ENCODE measurements at places on chromosomes 16 and 17.
A peak's percentile ranks its signal among the peaks of the same experiment; 100 is the strongest.

DNA sequence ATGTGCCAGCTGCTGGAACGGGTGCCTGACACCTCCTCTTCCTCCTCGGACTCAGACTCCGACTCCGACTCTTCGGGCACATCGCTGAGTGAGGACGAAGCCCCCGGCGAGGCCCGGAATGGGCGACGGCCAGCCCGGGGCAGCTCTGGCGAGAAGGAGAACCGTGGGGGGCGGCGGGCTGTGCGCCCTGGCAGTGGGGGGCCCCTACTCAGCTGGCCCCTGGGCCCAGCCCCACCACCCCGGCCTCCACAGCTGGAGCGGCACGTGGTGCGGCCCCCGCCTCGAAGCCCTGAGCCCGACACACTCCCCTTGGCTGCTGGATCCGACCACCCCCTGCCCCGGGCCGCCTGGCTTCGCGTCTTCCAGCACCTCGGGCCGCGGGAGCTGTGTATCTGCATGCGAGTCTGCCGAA is 6.8 kb downstream of the FBXL19 start:
- peak; percentile 1 for DNase-seq

DNA sequence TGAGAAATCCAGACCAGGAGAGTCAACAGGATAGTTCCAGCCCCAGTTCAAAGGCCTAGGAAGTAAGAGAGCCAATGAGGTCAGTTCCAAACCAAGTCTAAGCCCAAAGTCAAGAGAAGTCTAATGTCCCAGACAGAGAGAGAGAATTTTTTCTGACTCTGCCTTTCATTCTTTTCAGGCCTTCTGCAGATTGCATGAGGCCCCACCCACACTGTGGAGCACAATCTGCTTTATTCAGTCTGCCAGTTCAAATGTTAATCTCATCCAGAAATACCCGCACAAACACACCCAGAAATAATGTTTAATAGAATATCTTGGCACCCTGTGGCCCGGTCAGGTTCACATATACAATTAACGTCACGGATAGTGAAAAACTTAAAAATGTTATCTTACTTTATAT is 962.4 kb upstream of the SOX9 start:
- DNase-seq = no peak

- no peak for DNase-seq
Observed at GRCh38 chr17:40812639-40813038, 9.8 kb downstream of the KRT10 start.

GRCh38 chr17:50624321-50624934 is 10.3 kb upstream of the ABCC3 start:
- DNase-seq = no peak

GRCh38 chr16:28255838-28256237 is 36.5 kb upstream of the SBK1 start:
- DNase-seq = no peak

DNA sequence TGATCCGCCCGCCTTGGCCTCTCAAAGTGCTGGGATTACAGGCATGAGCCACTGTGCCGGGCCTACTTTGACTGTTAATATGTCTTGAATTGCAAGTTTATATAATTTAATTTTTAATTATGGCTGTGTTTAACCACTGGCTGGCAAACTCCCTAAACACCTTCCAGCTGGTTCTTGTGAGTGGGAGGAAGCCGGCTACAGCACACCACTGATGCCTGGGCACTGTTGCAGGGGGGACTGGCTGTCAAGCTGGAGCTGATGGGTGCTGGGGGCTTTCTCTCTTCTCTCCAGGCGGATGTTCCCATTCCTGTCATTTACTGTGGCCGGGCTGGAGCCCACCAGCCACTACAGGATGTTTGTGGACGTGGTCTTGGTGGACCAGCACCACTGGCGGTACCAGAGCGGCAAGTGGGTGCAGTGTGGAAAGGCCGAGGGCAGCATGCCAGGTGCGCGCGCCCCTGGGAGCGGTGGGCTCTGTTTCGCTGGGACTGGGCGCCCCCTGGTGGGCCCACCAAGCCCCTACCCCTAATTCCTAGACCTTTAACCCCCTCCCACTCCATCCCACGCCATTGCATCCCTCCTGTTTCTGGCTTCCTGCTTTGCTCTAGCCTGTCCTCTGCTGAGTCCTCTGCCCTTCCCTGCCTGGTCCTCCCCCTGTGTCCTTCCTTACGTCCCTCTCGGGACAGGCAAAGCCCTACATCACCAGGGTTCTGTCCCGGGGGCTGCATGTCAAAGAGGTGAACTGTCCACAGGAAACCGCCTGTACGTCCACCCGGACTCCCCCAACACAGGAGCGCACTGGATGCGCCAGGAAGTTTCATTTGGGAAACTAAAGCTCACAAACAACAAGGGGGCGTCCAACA is 9.5 kb downstream of the TBX21 start:
- no peak for DNase-seq

- peak; percentile 33 for DNase-seq
Observed at GRCh38 chr16:66083171-66083570, 283.3 kb upstream of the CDH5 start.

GRCh38 chr17:17387017-17387497 is 83.9 kb downstream of the NT5M start:
- DNase-seq = no peak

- DNase-seq = no peak
Observed at GRCh38 chr17:72955391-72956140, 136.9 kb downstream of the SLC39A11 start.

DNA sequence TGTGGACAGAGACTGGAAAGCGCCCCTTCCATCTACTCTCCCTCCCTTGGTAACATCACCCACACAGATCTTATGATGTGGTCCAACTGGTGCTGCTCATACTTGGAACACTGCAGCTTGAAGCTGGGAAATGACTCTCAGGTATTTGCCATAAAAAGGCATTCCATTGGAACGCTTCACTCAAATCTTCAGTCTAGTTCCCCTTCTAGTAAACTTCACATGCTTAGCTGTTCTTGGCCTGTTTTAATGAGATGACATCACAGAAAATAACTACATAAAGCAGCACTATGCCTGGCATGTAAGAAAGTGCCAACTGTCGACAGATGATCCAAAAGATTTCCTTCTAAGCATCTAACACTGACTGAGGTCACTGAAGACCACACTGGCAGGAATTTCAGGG is 9.3 kb downstream of the ZNF263 start:
- DNase-seq = no peak

DNA sequence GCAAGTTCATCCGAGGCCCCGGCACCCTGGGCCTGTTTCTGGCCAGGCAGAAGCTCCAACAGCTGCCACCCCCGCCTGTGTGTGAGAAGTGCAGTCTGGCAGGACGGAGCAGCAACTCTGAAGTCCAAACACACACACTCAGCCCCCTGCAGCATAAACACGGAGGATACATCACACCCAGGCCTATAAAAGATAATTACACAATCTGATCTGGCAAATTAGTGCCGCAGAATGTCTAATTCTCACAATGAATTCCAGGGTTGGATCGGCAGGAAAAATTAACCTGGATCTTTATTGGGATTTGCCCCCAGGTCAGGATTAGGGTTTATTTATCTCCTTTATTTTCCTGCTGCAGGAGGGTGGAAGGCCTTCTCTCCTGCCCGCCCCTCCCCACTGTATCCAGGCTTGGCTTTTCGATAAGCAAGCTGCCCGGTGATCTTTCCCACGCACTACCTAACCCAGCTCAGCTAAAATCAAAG is 311.4 kb downstream of the SOX9 start:
- DNase-seq = no peak

DNA sequence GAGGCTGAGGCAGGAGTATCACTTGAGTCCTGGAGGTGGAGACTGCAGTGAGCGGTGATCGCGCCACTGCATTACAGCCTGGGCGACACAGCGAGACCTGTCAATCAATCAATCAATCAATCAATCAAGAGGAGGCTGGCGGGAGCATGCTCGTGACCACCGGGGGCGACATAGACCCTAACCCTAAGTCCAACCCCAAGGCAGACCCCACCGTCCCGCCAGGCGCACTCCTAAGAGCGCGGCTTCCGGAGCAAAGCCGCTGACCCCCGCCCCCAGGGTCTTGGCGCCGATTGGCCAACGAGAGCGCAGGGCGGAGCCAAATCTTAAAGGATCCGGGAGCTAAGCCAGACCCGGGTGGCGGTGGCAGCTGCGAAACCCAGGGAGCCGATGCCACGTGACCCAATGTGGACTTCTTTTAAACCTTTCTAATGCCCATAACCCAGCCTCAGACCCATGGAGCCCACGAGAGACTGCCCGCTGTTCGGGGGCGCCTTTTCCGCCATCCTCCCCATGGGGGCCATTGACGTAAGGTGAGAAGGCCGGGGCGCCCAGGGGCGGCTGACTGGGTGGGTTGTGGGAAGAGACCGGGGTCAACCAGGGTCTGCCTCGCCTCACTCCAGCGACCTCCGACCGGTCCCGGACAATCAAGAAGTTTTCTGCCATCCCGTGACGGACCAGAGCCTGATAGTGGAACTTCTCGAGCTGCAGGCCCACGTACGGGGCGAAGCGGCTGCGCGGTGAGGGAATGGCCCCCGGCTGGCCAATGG is at the start of gene RANGRF:
RANGRF (plus strand) TSS at position 335 of the 767 bp plus-strand sequence; CDS start at position 454, 119 bp downstream.
- DNase-seq = peak; percentile 92

DNA sequence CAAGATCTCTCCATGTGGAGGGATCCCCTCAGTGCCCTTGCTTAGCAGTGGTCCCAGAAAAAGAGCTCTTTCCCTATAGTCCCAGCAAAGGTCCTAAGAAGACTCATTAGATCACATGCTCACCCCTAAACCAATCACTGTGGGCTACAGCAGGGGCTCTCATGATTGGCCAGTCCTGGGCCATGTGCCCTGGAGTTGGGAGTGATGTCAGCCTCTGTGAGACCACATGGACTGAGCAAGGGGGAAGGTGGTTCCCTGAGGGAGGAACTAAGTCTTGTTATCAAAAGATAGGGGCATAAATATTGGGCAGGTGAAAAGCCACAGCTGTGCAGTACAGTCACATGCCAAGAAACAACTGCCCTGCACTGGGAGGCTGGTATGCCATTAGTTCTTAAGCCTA is 51.3 kb downstream of the SCNN1B start:
- DNase-seq = no peak

DNA sequence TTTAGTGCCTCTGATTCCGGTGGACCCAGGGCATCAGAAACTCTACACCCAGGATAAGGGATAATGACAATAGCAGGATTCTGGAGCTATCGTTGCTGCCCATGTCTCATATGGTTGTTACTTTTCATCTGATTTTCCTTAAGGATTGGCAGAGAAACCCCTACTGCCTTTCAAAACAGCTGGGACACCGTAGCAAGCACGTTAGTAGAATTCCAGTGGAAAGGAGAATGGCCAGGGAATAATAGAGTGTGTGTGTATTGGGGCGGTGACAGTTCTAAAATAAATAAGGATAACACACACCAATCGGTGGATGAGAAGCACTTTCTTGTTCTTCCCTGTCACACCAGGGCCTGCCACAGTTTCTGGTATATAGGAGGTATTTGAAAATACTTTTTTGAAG is 251.8 kb downstream of the HAPSTR1 start:
- no peak for DNase-seq

- no peak for DNase-seq
Observed at GRCh38 chr17:61568219-61569072, 22.6 kb downstream of the NACA2 start.

DNA sequence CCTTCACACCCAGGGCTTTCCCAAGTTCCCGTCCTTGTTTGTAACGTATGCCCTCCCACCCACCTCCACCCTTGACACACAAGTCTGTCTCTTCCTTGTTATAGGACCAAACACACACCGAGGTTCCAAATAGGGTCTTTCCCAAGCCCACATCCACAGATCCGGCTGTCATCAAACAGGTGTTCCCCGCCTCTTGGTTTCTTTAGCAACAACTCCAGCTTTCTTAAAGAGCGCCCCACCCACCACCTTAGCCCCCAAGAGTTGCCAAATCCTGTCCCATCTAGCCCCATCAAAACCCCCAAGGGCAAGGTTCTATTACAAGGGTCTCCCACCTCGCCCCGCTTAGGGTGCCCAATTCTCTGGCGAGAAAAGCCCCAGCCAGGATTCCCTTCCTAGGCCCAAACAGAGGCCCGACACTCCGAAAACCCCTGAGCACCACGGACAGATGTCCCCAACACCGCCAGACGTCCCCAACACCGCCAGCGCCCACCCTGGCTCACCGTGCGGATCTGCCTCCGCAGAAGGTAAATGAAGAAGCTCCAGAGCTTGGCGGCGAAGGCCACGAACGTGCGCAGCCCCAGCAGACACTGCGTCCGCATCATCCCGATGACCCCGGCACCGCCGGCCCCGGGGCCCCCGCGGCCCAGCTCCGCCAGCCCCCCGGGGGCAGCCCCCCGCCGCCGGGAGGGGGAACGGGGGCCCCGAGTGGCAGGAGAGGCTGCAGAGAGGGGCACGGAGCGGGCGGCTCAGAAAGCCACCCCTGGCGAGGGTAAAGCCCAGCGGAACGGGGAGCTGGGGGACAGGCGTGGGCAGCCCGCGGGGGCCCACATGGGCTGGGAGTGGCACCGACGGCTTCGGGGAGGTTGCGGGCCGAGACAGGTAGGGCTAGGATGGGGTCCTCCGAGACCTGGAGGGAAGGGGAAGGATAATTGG is 573 bp downstream of the CTDNEP1 start:
- peak; percentile 46 for DNase-seq

GRCh38 chr16:24538756-24539294 is 541 bp upstream of the RBBP6 start:
- no peak for DNase-seq

DNA sequence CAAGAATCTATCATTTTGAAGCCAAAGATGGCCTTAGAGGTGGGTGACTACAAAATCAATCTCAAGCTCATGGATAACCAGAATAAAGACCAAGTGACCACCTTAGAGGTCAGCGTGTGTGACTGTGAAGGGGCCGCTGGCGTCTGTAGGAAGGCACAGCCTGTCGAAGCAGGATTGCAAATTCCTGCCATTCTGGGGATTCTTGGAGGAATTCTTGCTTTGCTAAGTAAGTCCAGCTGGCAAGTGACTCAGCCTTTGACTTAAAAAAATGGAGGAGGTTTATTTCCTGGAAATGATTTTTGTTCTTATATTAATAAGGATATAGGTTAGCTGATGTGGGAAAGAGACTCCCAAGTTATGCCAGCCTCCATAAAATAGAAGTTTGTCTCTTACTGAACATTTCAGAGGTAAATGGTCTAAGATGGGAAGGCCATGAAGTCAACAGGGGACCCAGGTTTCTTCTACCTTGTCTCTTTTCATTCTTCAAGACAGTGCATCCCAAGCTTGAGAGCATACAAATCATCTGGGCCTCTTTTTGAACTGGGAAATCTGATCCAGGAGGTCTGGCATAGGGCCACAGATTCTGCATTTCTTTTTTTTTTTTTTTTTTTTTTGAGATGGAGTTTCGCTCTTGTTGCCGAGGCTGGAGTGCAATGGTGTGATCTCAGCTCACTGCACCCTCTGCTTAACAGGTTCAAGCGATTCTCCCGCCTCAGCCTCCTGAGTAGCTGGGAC is 19.8 kb upstream of the TANGO6 start:
- DNase-seq = peak; percentile 29

DNA sequence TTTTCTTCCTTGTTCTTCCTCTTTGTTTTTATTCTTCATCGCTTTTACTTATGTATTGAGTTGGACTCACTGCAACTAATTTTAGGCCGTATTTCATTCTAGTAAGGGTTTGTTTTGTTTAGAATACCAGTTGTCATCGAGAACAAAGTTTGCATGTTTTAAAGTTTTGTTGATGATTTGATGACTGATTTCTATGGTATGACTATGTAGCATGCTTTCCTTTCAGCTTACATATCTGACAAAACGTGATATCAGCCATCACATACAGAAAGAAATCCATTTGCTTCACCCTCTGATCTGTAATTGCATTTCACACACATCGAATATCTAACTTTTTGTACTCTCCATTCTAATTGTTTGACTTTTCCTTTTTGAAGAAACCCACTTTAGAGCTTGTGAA is 4.0 kb downstream of the PRKCA start:
- DNase-seq = no peak

Data from muscle of back (tissue), 13 donors.